ENCODE measurements at places on chromosomes 2 and 18.

DNA sequence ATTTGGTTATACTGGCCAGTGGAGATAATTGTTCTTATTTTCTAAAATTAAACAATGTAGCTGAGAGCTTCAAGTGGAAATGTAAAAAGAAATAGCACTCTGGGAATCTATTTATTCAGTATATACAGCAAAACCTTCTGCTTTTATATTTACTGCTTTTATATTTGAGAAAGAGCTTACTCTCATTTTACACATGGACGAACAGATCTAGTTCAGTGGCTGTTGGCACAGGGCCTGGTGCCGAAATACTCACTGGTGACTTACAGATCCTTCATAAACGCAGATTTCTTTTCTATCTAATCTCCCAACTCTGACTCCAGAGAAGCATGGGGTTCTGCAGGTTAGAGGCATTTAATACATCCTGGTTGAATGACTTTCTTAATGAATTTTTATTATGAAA lies 266.2 kb downstream of the ASXL3 start:
- no peak for DNase-seq
- H3K36me3 ChIP-seq = no peaks in the 10 kb centered on the region
- no peaks in the 10 kb centered on the region for H3K27me3 ChIP-seq
- H3K4me3 ChIP-seq = no peak overlapping the region

GRCh38 chr2:101431486-101431885 lies 43.4 kb downstream of the RFX8 start:
- no peaks in the 10 kb centered on the region for H3K36me3 ChIP-seq
- no peak overlapping the region for H3K27ac ChIP-seq
- H3K4me1 ChIP-seq = peaks cover 4% of the 10 kb centered on the region
- peaks cover 3% of the 10 kb centered on the region for H3K27me3 ChIP-seq
- DNase-seq = no peak

GRCh38 chr2:179268277-179268925 lies 3.8 kb upstream of the SESTD1 start:
- peaks cover 8% of the 10 kb centered on the region for H3K27me3 ChIP-seq
- no peak overlapping the region for H3K4me3 ChIP-seq
- H3K36me3 ChIP-seq = no peaks in the 10 kb centered on the region
- H3K4me1 ChIP-seq = no peaks in the 10 kb centered on the region

DNA sequence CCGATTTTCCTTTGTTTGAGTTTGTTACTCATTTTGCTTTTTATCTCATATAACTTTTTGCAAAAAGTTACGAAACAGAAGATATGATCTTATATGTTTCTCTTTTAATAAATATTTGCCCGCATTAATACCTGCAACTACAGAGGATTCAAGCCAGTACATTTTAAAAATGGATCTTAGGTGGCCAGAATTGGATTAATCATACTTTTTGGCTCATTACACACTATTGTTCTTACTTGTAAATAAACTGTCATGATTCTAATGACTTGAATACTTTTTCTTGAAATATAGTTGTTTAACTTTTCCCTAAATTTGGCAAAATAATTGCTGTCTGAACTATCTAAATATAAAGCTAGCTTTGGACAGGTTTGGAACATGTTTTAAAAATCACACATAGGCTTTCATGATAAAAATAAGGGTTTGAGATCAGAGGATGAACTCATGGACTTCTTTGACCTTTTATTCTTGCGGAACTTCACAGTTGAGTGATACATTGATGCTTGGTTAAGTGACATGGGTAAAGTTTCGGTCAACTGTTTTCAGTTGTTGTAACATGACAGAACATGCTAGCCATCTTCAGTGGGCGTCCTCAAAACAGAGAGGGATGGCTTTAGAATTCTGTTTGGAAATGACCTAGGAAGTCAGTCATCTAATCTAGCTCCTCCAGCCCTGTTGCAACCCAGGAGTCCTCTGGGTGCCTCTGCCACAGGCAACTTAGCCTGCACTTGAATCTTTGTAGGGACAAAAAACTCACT lies 44.5 kb downstream of the LTBP1 start:
- DNase-seq = no peak
- no peak overlapping the region for H3K27ac ChIP-seq
- no peaks in the 10 kb centered on the region for H3K4me1 ChIP-seq
- H3K27me3 ChIP-seq = no peaks in the 10 kb centered on the region
- H3K36me3 ChIP-seq = peaks cover 5% of the 10 kb centered on the region
- H3K4me3 ChIP-seq = no peak overlapping the region

DNA sequence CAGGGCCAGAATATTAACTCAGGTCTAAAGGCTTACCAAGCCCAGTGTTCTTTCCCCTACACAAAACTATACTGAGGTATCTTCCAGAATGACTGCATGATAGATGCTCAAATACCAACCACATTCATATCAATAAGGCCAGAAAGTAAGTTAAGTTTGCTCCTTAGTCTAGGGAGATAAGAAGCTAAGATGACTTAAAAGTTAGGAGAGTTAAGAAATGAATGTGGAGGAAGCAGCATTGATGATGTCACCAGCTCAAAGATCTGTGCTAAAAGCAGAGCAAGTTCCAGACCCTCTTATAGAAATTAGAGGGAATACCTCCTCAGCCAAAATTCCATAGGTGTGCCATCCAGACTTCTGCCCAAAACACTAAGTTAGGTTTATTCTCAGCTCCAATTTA lies 6.1 kb downstream of the PPP4R1 start:
- peaks cover 3% of the 10 kb centered on the region for H3K36me3 ChIP-seq
- H3K4me1 ChIP-seq = peaks cover 12% of the 10 kb centered on the region
- H3K27ac ChIP-seq = no peak overlapping the region
- H3K27me3 ChIP-seq = peaks cover 1% of the 10 kb centered on the region
- no peak overlapping the region for H3K4me3 ChIP-seq

DNA sequence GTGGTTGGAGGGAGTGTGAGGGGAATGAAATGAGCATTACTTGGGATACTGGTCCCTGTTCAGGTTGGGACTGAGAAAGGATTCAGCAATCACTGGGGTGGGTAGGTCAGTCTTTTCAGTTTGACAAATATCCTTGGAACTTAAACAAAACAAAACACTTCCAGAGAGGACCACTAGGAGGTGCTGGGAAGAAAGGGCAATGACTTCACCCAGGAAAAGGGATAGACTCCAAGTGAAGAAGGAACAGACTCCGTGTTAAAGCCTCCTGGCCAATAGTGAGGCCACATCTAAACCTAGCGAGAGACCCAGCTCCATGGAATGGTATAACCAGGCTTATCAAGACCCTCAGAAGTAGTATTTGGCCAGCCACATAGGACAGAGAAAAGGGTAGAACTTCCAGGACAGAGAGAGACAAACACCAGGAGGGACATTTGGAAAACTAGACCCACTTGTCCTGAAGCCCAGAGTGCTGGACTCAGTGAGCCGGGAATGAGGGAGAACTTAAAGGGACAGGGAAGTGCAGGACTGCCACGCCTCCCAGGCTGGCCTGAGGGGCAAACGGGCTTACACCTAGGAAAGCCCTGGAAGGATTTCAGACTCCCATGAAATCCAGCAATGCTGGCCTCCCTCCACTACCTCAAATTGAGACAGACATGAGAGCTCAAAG lies 19.6 kb upstream of the KCNG3 start:
- H3K4me1 ChIP-seq = no peaks in the 10 kb centered on the region
- no peak overlapping the region for H3K27ac ChIP-seq
- no peak overlapping the region for H3K4me3 ChIP-seq
- H3K36me3 ChIP-seq = no peaks in the 10 kb centered on the region

DNA sequence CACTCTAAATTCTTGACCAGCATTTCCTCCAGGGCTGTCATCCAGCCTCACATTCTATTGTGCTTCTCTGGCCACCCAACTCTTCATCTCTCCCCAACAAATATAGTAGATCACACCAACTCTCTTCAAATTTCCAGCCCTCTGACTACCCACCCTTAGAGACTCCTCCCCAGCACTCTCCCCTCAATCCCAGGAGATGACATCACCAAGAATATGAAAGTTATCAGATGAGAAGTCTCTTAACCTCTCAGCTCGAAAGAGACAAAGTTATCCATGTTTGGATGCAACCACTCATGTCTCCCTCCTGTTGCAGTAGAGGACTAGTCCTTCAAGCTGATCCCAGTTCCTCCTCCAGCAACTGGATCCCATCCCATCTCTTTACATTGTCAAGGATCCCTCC lies 47.1 kb downstream of the LBH start:
- H3K27ac ChIP-seq = no peak overlapping the region
- no peaks in the 10 kb centered on the region for H3K36me3 ChIP-seq
- no peak for DNase-seq
